Activated CD8-positive, alpha-beta memory T cell treated with anti-CD3 and anti-CD28 coated beads, Interleukin-2, amount 50 U/mL, for 48 hours (primary cell): ENCODE measurements at places on chromosomes 7 and 10.

- DNase-seq: no peak
These were observed 1252.2 kb downstream of the REEP3 start for GRCh38 chr10:64773357-64773756.

- no peak for DNase-seq
These were observed 31.7 kb upstream of the CYP26C1 start for GRCh38 chr10:93028883-93029282.

DNA sequence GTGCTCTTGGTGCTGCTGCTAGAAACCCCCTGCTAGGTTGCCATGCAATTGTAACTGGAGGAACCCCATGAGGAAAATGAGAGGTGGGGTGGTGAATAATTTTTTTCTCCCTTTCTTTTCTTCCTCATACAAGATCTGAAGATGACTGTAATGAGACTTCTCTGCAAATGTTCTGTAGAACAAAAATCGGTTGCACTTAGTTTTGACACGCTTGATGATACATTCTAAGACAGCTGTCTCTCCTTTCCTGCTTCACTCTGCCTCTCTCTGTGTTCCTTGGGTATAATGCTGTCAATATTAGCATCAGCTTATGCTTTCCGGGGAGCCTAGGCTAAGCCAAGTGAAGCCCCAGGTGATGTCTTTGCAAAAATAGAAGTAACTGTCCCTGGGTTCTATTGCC lies 721.5 kb downstream of the POM121L12 start:
- no peak for DNase-seq

DNA sequence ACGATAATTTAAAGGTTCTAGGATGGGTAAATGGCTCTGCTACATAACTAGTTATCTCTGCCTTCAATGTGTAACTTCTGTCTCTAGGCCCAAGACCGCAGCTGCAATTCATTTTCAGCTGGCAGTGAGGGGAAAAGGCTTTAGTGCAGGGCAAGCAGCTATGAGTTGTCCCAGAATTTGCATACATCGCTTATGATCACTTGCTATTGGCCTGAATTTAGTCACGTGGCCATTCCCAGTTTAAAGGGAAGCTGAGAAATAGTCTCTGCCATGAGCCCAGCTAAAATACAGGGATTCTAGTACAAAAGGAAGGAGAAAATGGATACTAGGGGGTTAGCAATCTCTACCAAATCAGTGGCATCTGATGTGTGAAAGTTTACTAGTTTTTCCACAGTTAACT lies 145.8 kb upstream of the IMMP2L start:
- no peak for DNase-seq

GRCh38 chr7:108634036-108634435 lies 64.4 kb downstream of the DNAJB9 start:
- no peak for DNase-seq

DNA sequence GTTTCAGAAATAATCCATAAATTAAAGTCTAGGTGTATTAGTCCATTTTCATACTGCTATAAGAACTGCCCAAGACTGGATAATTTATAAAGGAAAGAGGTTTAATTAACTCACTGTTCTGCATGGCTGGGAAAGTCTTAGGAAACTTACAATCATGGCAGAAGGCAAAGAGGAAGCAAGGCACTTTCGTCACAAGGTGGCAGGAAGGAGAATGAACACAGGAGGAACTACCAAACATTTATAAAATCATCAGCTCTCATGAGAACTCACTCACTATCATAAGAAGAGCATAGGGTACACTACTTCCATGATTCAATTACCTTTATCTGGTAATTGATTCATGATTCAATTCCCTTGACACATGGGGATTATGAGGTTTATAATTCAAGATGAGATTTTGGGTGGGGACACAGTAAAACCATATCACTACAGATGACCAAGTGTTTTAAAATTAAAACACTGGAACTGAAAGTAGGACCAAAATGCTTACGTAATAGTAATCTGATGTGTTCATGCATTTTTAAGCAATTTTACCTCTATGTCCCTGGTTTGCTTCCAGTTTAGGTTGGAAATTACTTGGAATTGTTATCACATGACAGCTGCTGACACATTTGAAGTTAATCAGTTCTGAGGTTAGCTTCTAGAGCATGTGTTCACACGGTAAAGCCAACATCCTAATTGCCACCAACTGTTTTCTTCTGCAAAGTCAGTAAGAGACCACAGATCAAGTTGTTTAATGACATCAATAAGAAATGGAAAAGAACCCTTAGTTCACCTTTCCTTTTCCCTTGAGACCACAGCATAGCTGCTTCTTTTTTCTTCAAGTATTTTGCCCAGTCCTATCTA lies 48.4 kb upstream of the SEMA3C start:
- no peak for DNase-seq

DNA sequence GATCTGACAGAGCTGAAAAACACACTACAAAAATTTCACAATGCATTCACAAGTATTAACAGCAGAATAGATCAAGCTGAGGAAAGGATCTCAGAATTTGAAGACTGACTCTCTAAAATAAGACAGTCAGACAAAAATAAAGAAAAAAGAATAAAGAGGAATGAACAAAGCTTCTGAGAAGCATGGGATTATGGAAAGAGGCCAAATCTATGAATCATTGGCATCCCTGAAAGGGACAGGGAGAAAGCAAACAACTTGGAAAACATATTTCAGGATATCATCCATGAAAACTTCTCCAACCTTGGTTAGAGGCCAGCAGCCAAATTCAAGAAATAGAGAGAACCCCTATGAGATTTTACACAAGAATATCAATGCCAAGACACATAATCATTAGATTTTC lies 804.8 kb upstream of the IGFBP3 start:
- no peak for DNase-seq
